ENCODE measurements at places on chromosomes 5 and 9.

DNA sequence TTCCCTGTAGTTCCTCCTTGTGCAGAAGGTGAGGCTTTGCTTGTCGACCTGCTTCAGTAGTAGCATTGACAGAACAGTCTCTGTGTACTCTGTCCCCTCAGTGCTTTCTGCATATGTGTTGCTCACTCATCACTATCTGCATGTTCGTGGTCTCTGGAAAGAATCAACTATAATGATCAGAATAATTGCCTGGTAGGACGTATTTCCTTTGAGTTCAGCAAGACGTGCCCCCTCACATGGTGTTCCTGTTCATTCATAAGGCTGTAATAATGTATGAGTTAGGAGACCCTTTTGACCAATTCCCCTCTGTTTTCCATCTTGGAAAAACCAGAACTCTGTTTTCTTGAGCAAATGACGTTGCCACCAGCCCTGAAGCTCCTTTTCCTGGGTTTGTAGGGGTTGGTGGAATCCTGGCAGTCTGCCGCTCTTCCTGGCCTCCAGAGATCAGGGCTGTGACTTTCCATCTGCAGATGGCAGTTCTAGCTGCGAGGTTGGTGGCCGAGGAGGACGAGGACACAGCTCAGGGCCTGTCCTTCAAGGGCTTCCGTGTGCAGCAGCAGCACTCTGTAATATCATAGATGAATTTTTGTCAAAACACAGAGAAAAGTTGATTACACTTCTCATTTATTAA, 61.9 kb downstream of the EXOSC2 start:
- DNase-seq, result no peak

- no peak for DNase-seq
Measured at GRCh38 chr9:107853461-107853860, 363.9 kb upstream of the KLF4 start.

DNA sequence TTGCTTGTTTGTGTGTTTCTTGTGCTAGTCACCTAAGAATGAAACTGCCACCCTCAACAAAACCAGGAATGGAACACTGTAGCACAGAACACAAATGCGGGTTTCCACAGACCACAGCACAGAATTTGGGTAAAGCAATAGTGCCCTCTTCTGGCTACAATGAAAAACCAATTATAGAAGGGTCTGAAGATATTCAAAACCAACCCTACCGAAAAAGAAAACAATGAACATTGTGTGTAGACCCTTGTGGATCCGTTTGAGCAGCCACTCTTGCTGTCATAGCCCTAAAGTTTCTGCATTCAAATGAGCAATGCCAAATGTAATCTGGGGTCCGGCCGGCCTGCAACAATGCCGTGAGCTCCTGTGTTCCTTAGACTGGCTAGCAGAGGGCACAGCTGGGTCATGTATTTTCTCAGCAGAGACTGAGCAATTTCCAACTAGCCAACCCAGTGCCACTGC, 8.3 kb upstream of the ENC1 start:
- peak; percentile 75 for DNase-seq

- DNase-seq, result no peak
Measured at GRCh38 chr5:173734716-173735115, 118.3 kb upstream of the BOD1 start.

- no peak for DNase-seq
Measured at GRCh38 chr9:114395334-114395617, 7.5 kb upstream of the AKNA start.

- DNase-seq, result peak; percentile 91
Measured at GRCh38 chr9:36166168-36166927, 2.8 kb upstream of the CCIN start.

GRCh38 chr5:36496471-36496870, 109.9 kb upstream of the SLC1A3 start:
- no peak for DNase-seq

DNA sequence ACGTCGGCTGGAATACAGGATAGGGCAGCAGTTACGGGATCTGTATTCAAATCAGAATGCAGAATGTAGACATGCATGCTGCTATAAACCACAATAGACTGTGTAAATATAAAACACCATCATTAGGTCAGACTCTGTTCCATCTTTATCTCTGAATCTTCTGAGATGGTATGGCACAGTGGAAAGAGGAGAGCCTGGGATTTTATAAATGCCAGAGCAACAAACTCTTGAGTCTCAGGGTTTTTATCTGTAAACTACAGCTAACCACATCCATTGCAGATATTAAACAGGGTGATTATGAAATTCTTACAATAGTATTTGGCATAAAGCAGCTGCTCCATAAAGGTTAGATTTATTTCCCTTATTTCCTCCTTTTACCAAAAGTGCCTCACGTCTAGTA, 108.7 kb downstream of the ZDHHC21 start:
- peak; percentile 1 for DNase-seq

All from OCI-M1 (cell line).